SK-MEL-5 (cell line): ENCODE measurements at places on chromosomes 1 and 21. TPM values are rescaled to one million over a fixed set of nuclear protein-coding genes. Genes with fewer than 3 reads are reported as not detected.

Gene SGIP1
- 0.16 and 0.37 TPM in 2 replicates for total RNA-seq

Gene ABCA4
- total RNA-seq, result not detected in 2 replicates

Gene S100A3
- 0.63 TPM in 1 of 2 replicates, not detected in the other for total RNA-seq

Gene PSMB4
- 940 and 1,049 TPM in 2 replicates for total RNA-seq

Gene TCEA3
- total RNA-seq, result 0.05 TPM in 1 of 2 replicates, not detected in the other

Gene RAB13
- total RNA-seq, result 52.4 and 55.6 TPM in 2 replicates

Gene FAM78B
- total RNA-seq, result 3.1 and 4.5 TPM in 2 replicates

Gene KRTAP7-1
- not detected in 2 replicates for total RNA-seq

Gene TAGLN2
- 122 and 128 TPM in 2 replicates for total RNA-seq

Gene RGL1
- 5.9 and 6.0 TPM in 2 replicates for total RNA-seq

Gene FALEC
- not detected in 2 replicates for total RNA-seq

Gene GPR52
- 0.19 TPM in 1 of 2 replicates, not detected in the other for total RNA-seq

Gene PGLYRP3
- total RNA-seq, result not detected in 2 replicates

GRCh38 chr1:154181944-154182343, 10.0 kb downstream of the TPM3 start:
- no peak for DNase-seq

- no peak for DNase-seq
Observed at GRCh38 chr1:202249846-202250245, 56.2 kb downstream of the LGR6 start.

- no peak for DNase-seq
Observed at GRCh38 chr1:28606771-28607170, 14.7 kb downstream of the RAB42 start.

- no peak for DNase-seq
Observed at GRCh38 chr1:204566583-204566955, 50.4 kb downstream of the MDM4 start.

DNA sequence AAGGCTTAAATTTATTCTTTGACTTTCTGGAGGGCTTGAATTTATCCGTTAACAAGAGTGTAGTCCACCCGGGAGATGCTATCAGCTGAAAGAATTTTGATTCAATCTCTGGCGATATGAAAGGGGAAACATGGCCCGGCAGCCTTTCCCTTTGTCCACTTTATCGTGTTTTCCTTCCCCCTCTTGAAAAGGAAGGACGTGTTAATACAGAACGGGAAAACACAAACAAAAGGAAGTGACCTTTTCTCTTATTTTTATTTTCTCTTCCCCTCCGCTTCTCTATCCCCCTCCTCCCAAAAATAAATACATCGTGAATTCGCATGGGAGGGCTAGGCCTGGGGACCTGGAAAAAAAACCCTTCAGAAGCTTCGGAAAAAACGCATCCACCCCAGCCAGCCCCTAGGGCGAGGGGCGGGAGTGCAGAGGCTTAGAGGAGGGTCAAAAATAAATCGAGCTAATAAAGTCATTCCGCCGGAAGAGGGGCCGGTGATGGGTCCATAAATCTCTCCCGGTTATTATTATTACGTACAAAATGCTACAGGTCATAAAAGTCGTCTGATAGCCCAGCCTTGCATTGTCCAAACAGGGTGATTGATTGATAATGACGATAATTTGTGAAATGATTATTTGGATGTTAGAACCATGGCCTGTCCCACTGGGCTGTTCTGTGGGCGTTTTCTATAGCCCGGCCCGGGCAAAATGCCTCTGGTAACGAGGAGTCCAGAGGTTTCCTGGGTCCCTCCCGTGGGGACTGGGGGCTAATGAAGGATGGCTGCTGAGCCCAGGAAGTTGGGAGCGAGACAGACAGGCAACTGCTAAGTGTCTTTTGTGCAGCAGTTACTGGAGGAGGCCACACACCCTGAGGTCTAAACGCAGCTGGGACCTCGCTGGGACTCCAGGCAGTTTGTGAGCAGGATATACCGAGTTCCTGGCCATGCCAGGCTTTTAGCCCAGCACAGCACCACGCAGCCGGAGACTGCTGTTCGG, 179.4 kb downstream of the PRDM16 start:
- no peak for DNase-seq

GRCh38 chr1:46396441-46397398, 2.6 kb downstream of the FAAH start:
- no peak for DNase-seq

DNA sequence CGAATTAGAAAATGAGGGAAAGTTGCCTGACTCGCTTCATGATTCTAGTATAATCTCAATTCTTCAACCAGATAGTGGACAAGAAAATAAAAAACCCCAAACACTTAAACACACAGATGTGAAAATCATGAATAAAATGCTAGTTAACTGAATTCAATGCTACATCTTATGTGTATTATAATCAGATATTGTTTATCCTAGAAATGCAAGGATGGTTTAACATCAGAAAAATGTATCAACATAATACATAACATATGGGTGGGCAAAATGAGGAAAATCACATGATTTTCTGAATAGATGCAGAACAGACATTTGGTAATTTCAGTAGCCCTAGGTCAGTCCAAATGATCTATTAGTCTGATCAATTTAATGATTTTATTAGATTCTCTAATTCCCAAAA, 97.2 kb downstream of the SIM2 start:
- no peak for DNase-seq

- DNase-seq, result peak; percentile 12
Observed at GRCh38 chr1:81832573-81832972, 31.8 kb downstream of the ADGRL2 start.

GRCh38 chr1:20105856-20106255, 13.5 kb downstream of the PLA2G2D start:
- DNase-seq, result no peak

DNA sequence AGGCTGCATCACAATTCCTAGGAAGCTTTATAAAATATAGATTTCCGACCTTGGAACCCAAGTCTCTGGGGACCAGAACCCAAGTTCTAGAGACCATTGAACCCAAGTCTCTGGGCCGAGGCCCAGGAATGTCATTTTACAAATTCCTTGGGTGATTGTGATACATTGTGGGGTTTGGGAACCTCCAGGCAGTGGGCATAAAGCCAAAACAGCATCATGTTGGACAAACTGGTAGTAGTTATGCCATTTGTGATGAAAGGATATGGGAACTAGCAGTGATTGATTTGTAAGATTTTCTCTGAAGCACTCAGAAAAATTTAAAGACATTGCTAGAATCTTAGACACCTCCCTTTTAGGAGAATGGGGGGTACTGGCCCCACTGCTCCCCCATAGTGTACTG, 160.2 kb downstream of the HIVEP3 start:
- no peak for DNase-seq

GRCh38 chr1:21152423-21153100, 24.1 kb downstream of the EIF4G3 start:
- DNase-seq, result no peak

- DNase-seq, result peak; percentile 88
Observed at GRCh38 chr1:231724876-231725647, 98.5 kb downstream of the DISC1 start.

- DNase-seq, result no peak
Observed at GRCh38 chr1:17409391-17409811, 30.1 kb downstream of the RCC2 start.

- no peak for DNase-seq
Observed at GRCh38 chr1:23720256-23720995, 22.8 kb upstream of the ELOA start.

DNA sequence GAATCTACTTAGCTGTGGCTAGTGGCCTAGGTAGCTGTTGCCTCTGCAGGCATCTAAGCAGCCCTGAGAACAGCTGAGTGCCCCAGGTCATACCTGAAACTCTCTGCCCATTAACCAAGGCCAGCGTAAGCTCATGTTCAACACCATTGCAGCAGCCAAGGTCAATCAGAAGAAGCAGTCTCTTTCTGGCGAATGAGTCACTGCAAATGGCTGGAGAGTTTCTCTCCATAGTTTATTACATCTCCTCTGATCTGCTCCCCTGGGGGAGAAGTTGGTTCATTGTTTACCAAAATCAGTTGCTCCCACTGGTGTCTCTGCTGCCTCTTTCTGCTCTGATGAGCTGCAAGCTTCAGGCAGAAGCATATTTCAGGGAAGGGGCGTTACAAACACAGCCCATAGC, 6.9 kb upstream of the BCL9 start:
- DNase-seq, result peak; percentile 31

GRCh38 chr1:172154551-172154950, 265.9 kb upstream of the C1orf105 start:
- DNase-seq, result no peak

GRCh38 chr1:185636848-185637247, 97.3 kb upstream of the HMCN1 start:
- DNase-seq, result no peak

GRCh38 chr21:46289655-46290179, 3.6 kb downstream of the YBEY start:
- no peak for DNase-seq

- DNase-seq, result no peak
Observed at GRCh38 chr1:41580520-41581172, 96.2 kb upstream of the EDN2 start.

DNA sequence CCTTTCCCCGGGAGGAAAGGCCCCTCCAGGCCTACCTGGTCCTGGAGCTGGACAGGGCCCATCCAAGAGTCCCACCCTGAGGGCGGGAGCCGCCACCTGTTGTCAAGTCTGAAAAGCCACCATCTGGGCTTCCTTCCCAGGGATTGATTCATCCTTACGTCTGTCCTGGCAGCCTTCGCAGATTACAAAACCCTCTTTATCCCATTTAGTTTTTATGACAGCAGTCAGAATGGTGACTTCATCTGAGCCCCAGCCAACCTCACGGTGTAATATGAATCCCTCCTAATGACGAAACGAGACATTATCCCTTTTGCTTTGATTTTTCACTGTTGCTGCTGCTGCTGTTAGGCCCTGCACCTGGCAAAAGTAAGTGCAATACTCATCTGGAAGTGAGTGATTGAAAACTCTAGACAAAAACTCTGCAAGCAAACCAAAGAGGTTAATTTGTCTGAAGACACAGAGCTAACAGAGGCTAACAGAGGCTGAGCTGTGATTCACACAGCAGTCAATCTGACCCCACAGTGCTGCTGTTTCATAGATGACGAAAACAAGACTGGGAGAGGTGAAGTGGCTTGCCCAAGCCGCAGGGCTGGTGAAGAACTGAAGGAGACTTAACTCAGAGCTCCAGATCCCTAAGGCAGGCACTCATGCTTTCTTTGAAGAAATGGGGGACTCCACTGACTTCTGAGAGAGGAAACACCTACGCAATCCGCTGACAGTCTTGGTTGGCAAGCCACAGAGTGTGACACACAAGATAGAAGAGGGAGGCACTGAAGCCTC, 30.0 kb upstream of the S100A7 start:
- DNase-seq, result peak; percentile 64
